ENCODE measurements at places on chromosomes 12 and 14. TPM values are rescaled to one million over a fixed set of nuclear protein-coding genes. Genes with fewer than 3 reads are reported as not detected.

OR4E2 gene
- not detected for total RNA-seq

ZNF605 gene
- 13.4 TPM for total RNA-seq

RIMKLB gene
- 77.1 TPM for total RNA-seq

GPR68 gene
- total RNA-seq = 0.36 TPM

MMP19 gene
- 0.36 TPM for total RNA-seq

STAC3 gene
- not detected for total RNA-seq

TSPAN19 gene
- total RNA-seq = not detected

JKAMP gene
- total RNA-seq = 88.8 TPM

PMCH gene
- total RNA-seq = 0.36 TPM

ARG2 gene
- 31.1 TPM for total RNA-seq

GLIPR1L2 gene
- total RNA-seq = 0.07 TPM

METTL25 gene
- total RNA-seq = 18.1 TPM

NR1H4 gene
- total RNA-seq = not detected

RTL1 gene
- not detected for total RNA-seq

PTPRO gene
- not detected for total RNA-seq

MSRB3 gene
- total RNA-seq = 58.2 TPM

RIPK3 gene
- 2.1 TPM for total RNA-seq

FSCB gene
- not detected for total RNA-seq

FAM186B gene
- 0.43 TPM for total RNA-seq

IFT81 gene
- 10.0 TPM for total RNA-seq

PPM1H gene
- total RNA-seq = 2.0 TPM

ATL1 gene
- total RNA-seq = 1.2 TPM

TEX52 gene
- not detected for total RNA-seq

TRIP11 gene
- 53.1 TPM for total RNA-seq

C1RL gene
- total RNA-seq = 27.1 TPM

RNASE7 gene
- not detected for total RNA-seq

SLC10A1 gene
- not detected for total RNA-seq

ANKRD33 gene
- total RNA-seq = 0.27 TPM

C1R gene
- total RNA-seq = 1.7 TPM

CCDC175 gene
- total RNA-seq = not detected

MUCL1 gene
- total RNA-seq = not detected

TAS2R10 gene
- 1.1 TPM for total RNA-seq

PDE3A gene
- total RNA-seq = 106 TPM

All from thoracic aorta endothelial cell (primary cell).